ENCODE measurements at places on chromosomes 7 and 10.

GRCh38 chr7:153432063-153432462 lies 620.1 kb upstream of the DPP6 start:
- DNase-seq: no peak

DNA sequence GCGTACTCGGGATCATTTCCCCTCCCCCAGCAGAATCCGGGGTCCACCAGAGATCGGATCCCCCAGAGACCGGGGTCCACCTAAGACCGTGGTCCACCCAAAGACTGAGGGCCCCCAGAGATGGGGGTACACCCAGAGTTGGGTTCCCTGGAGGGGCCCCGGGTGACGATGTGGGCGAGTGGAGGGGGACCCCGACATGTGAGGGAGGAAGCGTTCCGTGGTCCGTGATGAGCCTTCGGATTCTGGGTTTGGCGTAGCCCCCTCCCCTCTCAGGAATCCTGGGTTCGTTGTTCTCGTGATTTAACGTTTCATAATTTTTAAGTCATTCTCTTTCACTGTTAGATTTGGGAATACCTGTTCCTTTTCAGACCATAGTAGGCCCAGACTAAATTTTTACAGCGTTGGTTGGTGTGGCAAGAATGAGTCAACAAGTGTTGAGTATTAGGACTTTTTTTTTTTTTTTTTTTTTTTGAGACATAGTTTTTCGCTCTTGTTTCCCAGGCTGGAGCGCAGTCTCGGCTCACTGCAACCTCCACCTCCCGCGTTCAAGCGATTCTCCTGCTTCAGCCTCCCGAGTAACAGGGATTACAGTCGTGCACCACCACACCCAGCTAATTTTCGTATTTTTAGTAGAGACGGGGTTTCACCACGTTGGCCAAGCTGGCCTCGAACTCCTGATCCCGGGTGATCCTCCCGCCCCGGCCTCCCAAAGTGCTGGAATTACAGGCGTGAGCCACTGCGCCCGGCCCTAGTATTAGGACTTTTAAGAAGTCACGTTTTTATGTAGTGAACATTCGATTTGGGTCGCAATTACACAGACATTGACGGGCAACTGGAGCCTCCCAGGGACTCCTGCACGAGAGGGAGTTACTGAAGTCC lies 672 bp downstream of the GTPBP4 start:
- DNase-seq: peak; percentile 7

DNA sequence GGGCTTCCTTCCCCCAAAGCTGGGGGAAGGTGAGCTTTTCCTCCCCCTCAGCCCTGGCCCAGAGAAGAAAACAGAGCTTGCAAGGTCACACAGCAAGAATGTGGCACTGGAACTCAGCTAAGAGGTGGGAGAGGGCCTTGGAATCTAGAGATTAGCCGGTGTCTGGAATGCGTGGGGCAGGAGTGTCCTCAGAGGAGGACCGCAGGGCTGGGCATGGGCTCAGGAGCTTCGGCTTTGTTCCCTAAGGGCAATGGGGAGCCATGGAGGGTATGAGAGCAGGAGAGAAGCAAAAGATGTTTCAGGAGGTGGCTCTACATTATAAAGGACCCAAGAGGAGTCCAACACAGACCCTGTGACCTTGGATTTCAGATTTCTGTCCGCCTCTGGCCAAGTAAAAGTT lies 127.2 kb upstream of the TNRC18 start:
- DNase-seq: no peak

DNA sequence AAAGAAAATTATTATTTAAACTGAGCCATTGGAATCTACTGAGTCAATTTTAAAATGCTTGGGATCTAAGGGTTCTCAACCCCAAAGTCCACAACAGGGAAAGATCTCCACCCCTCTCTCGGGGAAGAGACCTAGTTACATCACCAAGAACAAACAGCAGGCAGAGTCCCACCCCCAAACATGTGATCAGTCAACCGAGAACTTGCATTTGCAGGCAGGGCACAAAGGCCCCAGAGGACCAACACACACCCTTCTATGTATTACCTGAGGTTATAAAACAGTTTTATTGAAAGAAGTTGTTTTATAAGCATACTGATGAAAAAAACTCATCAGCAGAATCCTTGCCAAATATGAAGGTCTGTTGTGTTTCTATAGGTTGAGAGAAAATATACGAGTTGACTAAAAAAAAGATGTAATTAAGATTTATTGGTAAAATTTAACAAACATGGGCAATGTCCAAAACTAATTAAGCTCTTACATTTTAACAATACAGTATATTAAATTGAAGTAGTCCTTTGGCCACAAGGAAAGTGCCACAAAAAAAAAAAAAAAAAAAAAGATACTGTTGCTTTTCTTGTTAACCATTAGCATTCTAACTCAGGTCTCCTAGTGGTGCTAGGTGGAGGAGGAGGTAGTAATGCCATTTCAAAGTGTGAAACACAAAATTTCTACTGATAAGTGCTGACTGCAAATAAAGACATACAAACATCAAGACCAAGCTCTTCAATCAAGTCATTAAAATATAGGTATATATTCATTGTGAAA lies 975 bp upstream of the USP54 start:
- no peak for DNase-seq

DNA sequence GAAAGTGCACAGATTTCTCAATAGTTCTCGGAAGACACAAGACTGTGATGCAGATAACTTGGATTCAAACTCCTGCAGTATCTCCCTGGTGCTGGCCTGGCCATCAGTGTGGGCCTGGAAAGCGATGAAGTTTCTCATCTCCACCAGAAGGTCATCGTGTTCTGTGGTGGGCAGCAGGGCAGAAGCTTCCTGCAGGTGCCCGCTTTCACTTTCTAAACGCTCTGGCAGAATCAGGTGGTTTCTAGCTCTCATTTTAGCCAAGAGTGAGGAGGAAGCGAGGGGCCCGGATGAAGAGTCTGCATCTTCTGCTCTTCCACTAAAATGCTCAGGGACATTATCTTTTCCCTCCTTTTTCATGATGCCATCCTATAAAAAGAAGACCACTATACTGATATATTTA lies 63.0 kb upstream of the DRGX start:
- no peak for DNase-seq

- DNase-seq: no peak
Observed at GRCh38 chr7:108045669-108046068, 42.7 kb upstream of the LAMB1 start.

GRCh38 chr10:6204063-6204340 lies 1.3 kb downstream of the PFKFB3 start:
- no peak for DNase-seq

GRCh38 chr7:119482209-119482608 lies 790.8 kb upstream of the KCND2 start:
- no peak for DNase-seq

GRCh38 chr10:27890971-27891370 lies 107.9 kb downstream of the ODAD2 start:
- DNase-seq: no peak

- no peak for DNase-seq
Observed at GRCh38 chr10:133169173-133169947, 9.3 kb downstream of the KNDC1 start.

DNA sequence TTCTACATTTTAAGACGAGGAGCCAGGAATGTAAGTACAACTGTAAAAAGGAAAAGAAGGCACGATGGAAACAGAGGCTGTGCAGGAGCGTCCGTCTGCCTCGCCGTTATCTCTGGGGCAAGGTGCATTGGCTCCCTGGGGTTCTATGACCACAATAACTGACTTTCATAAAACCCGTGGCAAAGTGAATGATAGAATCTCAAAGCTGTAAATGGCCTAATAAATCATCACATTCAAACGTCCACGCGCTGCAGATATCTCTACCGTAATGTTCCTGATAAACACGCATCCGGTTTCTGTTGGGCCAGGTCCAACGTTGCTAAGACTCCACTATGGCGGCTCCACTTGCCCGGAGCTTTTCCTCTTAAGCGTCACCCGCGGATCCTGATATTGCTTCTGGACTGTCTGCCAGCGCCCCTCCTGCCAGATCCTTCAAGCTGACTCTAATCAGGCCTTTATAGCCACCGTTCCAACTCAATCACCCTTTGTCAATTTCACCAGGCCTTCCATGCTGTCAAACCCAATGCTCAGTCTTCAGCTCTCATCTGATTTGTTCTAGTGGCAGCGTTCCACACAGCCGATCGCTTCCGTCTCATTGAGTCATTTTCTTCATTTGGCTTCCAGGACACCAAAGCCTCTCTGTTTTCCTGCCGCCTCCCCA lies 265.6 kb upstream of the FOXK1 start:
- no peak for DNase-seq

DNA sequence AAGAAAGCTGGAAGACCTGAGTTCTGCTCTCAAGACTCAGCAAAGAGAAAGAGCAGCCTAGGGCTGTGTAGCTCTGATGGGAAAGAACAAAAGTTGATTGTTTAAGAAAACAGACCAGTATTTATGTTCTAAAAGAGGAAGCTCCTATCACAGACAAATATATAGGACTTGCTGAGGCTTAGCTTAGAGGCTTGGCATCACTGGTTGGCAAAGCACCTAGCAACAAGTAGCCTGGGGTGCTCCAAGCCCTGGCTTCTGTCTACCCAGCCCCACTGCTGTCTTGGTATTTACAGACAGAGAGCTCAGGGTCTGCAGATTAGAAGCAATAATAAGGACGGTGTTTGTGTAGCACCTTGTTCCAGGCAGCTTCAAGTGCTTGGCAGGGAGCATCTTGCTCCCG lies 36.9 kb upstream of the CCDC3 start:
- DNase-seq: no peak

DNA sequence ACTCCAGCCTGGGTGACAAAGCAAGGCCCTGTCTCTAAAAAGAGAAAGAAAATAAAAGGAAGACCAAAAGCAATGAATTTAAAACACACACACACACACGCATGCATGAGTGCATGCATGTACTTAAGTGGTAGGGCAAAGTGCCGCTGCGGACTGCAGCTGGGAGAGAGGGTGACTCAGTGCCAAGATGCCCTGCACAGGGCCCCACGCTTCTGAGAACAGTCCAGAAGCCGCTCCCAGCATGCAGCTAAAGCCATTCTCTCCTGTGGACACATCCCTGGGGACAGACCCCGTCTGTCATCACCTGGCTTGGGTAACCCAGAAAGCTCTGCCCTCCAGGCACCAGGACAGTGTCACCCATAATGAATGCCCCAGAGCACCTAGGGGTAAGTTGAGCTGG lies 61.0 kb upstream of the MYL10 start:
- no peak for DNase-seq

GRCh38 chr7:77540402-77540822 lies 3.3 kb downstream of the PTPN12 start:
- DNase-seq: no peak

DNA sequence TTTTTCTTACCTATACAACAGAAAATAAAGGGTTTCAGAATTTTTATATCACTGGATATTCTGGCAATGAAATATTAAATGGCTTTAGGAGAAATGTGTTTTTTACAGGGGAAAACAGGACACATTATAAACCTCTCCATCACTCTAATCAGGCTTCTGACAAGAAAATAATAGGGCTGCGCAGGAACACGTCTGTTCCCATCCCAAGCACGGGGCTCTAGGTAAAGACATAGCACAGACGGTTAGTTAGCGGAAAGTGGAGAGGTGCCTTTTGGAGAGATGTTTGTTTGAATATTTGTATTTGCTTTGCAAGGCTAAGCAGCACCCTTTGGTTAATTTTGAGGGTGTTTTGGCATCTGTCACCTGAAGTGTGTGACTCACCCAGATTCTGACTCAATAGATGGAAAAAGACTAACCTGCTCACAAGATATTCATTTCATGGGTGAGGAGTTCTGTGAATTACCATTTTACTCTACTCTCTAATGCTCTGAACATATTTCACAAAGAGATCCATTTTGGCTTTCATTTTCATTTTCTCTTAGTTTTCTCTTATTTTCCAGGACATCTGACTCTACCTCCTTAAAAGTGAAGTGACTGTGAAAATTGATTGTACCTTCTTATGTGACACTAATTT lies 174.5 kb upstream of the AKR1E2 start:
- DNase-seq: no peak

- no peak for DNase-seq
Observed at GRCh38 chr7:157692460-157693011, 355.7 kb downstream of the DNAJB6 start.

- DNase-seq: no peak
Observed at GRCh38 chr7:29866490-29866930, 60.2 kb downstream of the WIPF3 start.

GRCh38 chr10:105650306-105650705 lies 1009.2 kb downstream of the SORCS3 start:
- DNase-seq: no peak

- DNase-seq: no peak
Observed at GRCh38 chr10:132492323-132493025, 45.1 kb upstream of the INPP5A start.

- DNase-seq: no peak
Observed at GRCh38 chr7:54701982-54702381, 57.0 kb downstream of the SEC61G start.

DNA sequence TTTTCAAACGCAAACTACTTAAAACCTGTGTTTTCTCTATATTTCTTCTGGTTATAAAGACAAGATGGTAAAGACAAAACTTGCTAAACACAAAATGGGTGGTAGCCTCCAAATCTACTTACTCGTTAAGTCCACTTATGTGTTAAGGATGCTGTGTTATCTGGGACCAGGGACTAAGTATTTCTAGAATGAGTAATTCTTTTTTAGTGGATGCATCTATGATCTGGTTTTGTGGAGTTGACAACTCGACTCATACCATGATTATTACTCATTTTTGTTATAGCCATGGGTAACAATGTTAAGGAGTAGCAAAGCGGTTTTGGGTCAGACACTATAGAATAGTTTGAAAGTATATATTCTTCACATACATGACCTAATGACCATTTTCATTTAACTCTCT lies 239.5 kb upstream of the FOXP2 start:
- no peak for DNase-seq

DNA sequence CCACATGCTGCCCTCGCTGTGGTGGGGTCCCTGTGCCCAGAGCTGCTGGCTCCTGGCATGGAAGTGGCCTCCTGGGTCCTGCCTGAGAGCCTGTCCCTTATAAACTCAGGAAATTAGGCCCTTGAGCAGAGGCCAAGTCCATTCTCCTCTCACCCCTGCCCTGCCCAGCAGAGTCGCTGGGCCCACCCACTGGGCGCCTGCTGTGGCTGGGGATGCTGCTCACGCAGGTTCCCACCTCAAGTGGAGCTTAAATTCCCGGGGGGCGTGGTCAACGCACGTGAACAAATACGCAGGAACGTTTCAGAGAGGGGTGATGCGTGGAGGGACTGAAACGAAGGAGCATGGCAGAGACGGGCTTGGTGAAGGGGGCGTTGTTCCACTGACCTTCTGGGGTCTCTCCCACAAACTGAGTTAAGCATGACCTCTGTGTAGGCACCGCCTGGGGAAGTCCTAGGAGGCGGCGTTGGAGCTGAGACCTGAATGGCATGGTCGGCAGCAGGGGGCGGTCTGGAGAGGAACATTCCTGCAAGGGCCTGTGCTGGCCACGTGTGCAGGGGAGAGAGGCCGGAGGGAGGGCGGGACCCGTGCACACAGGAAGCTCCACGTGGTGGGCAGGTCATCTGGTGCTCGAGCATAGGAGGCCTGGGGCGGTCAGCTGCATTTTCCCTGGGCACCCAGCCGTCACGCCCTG lies 27.9 kb downstream of the FAM20C start:
- DNase-seq: no peak

GRCh38 chr7:158366346-158366745 lies 221.3 kb downstream of the PTPRN2 start:
- no peak for DNase-seq

- no peak for DNase-seq
Observed at GRCh38 chr7:150663802-150664494, 21.6 kb upstream of the GIMAP2 start.

Data from effector memory CD4-positive, alpha-beta T cell (primary cell).